ENCODE measurements at places on chromosomes 4 and X.
A peak's percentile ranks its signal among the peaks of the same experiment; 100 is the strongest.

DNA sequence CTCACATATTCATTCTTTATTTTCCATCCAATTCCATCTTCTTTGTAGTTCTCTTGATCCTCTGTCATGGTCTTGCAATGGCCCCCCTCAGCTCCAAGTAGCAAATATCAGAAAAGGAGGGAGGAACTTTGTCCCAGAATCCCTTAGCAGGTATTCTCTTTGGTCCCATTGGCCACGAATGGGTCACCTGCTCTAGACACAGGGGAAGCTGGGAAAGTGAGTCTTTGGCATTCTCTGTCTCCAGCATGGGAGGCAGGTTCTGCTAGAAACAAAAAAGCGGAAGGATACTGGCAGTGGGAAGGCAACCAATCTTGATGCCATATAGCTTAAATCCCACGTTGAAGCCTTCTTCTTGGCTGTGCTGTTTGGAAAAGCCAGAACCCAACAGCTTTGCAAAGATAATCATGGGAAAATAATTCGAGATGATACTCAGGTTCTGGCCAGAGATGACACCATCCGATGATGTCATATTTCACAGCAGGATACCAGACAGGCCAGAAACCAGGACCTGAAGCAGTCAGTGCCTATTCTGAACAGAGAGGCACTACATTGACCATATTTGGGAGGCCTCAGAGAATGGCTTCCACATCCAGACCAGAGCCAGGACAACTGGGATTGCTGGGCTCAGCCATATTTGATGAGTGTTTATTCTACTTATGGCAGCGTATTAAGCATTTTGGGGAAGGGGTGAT lies 110.4 kb upstream of the ATXN3L start:
- no peak for DNase-seq
- H3K27ac ChIP-seq, result no peak overlapping the region
- H3K36me3 ChIP-seq, result no peaks in the 10 kb centered on the region
- H3K27me3 ChIP-seq, result no peaks in the 10 kb centered on the region

DNA sequence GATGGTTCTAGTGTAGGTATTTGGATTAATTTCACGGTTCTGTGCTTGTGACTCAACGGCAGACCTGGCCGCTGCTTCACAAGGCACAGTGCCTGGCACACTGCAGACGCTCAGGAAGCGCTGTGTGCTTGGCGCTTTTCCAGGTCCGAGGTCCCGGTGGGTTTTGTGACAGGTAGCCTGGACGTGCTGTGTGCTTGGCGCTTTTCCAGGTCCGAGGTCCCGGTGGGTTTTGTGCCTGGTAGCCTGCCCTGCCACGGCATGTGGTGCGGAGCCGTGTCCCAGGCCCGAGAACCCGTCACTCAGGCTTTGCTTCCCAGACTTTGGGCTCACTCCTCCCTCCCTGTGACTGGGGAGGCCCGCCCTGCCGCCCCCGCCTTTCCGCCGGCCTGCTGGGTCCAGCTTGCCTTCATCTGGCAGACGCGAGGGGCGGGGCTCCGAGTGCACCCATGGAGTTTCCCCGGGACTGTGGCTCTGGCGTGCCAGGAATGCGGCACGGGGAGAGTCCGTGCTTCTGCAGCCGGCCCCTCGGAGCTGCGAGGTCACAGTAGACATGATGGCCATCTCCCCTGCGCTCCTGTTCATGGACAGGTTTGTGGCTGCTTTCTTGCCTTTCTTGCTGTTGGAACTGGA lies 44.2 kb downstream of the TBC1D14 start:
- no peaks in the 10 kb centered on the region for H3K36me3 ChIP-seq
- H3K4me3 ChIP-seq, result no peak overlapping the region
- H3K27me3 ChIP-seq, result no peaks in the 10 kb centered on the region
- DNase-seq, result peak; percentile 91
- H3K4me1 ChIP-seq, result peaks cover 25% of the 10 kb centered on the region

GRCh38 chrX:74450803-74451449 lies 29.6 kb downstream of the SLC16A2 start:
- DNase-seq, result no peak
- no peak overlapping the region for H3K4me3 ChIP-seq
- no peaks in the 10 kb centered on the region for H3K27me3 ChIP-seq
- no peaks in the 10 kb centered on the region for H3K36me3 ChIP-seq

GRCh38 chr4:93751411-93751810 lies 77.1 kb upstream of the ATOH1 start:
- no peaks in the 10 kb centered on the region for H3K36me3 ChIP-seq
- H3K4me1 ChIP-seq, result no peaks in the 10 kb centered on the region
- H3K27me3 ChIP-seq, result no peaks in the 10 kb centered on the region
- no peak overlapping the region for H3K4me3 ChIP-seq
- no peak overlapping the region for H3K27ac ChIP-seq

DNA sequence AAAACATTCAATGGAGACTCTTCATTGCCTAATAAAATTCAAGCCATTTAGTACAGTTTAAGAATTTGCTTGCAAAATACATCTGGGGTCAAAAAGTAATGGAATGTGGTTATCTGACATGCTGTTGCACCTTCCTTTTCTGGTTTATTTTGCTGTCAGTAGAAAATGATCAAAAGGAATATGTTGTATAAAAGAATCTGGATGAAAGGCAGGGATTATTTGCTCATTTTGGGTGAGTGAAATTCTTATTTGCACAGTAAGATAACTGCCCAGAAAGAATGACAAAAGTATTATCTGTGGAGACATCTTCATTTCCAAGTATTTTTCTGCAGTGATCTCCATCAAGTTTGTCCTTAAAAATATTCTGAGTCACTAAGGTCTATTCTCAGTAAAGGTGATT lies 30.4 kb downstream of the BOD1L1 start:
- H3K36me3 ChIP-seq, result peaks cover 31% of the 10 kb centered on the region
- no peaks in the 10 kb centered on the region for H3K27me3 ChIP-seq
- no peak overlapping the region for H3K27ac ChIP-seq
- H3K4me3 ChIP-seq, result no peak overlapping the region
- DNase-seq, result no peak

DNA sequence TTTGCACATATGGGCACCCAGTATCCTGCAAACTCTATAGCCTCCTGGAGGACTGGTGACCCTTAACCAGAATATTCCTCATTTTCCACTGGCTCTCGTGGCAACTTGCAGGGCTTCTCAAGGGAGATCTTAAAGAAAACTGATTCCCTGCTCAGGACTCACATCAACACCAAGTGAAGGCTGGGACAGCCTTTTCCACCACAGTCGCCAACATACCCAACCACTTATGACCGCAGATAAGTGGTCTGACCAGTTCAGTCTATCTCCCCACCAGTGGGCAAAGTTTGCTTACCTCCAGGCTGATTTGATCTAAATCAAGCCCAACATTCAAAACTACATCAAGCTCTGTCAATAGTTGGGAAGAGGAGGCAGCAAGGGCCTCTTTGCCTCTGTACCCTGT lies 289.3 kb upstream of the GATB start:
- peaks cover 14% of the 10 kb centered on the region for H3K27me3 ChIP-seq
- peaks cover 10% of the 10 kb centered on the region for H3K4me1 ChIP-seq
- no peak overlapping the region for H3K27ac ChIP-seq
- no peaks in the 10 kb centered on the region for H3K36me3 ChIP-seq
- no peak overlapping the region for H3K4me3 ChIP-seq

DNA sequence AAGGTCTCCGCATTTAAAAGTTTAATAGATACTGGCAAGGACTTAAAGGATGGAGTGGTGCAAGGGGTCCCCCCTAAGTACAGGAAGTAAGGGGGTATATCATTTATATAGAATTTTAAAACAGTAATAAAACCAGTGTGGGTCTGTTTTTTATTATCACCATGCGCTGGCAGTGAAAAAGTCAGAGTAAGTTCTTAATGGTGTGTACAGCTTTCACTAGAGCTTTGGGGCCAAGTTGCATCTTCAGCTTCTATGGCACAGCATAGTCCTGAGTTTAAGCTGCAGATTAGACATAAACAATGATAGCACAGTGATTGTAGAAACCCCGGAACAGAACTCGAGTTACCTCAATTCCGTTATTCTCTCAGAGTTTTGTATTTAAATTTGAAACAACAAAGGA lies 27.6 kb downstream of the RHOH start:
- H3K4me1 ChIP-seq, result no peaks in the 10 kb centered on the region
- no peak overlapping the region for H3K27ac ChIP-seq
- no peaks in the 10 kb centered on the region for H3K27me3 ChIP-seq
- no peak for DNase-seq
